ENCODE measurements at places on chromosomes 6 and 20.

- DNase-seq: no peak
Measured at GRCh38 chr6:170365593-170365992, 59.0 kb downstream of the FAM120B start.

DNA sequence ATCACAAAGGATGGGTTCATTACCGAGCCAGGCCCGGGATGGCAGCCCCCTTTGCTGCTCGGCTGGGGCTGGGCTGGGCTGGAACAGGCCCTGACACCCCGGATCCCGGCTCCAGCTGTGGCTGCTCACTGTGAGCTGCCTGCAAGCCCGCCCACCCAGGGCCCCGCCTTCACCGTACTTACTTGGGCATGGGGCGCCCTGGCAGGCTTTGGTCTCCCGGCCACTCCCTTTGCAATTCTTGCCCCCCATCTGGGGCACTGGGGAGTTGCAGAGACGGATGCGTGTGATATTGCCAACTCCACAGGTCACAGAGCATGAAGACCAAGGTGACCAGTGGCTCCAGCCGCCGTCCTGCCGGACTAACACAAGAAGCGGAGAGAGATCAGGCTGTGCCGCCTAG, 16.7 kb downstream of the THBS2 start:
- no peak for DNase-seq

DNA sequence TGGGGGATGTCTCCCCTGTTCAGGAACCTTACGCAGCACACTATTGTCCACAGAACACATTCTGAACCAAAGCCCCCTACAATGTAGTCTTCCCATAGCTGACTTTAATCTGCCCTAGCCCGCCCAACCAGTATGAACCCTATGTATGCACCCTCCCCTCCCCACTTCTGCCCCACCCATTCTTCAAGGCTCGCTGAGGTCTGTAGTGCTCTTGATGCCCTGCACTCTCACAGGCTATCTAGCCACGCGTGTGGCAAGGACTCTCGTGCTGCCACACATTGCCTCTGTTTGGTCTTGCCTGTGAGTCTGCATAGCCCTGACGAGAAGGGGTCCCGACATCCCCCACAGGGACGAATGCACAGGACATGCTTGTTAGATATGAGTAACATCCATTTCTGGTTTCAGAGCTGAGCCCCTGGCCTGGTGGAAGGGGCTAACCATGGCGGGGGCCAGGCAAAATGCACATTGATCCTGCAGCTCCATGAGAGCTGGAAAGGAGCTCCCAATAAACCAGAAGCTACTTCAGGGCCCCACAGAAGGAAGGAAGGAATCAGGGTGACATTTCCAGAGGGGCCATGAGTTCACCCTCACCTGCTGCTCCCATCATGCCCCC, 22.6 kb downstream of the MOCS1 start:
- DNase-seq: no peak

- peak; percentile 43 for DNase-seq
Measured at GRCh38 chr6:15344192-15344519, 98.3 kb downstream of the JARID2 start.

DNA sequence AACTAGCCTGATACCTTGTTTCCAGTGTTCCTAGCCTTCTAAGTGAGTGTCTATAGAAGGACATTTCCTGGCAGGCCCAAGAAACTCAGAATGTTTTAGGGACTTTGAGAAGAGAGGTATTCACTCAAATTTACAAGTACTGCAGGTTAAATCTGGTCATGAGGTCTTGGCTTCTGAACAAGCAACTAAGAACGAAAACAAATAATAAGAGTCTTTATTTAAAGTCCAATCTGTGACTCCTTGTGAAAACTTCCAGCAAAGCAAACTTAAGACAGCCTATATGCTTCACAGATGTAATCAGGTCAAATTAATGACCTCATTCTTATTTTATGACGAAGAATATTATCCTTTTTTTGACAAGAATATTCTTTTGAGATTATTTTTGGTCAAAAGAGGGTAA, 79.4 kb upstream of the PRSS16 start:
- no peak for DNase-seq

- DNase-seq: no peak
Measured at GRCh38 chr6:21628160-21628559, 34.6 kb downstream of the SOX4 start.

- DNase-seq: no peak
Measured at GRCh38 chr20:23308908-23309307, 41.7 kb upstream of the NXT1 start.

DNA sequence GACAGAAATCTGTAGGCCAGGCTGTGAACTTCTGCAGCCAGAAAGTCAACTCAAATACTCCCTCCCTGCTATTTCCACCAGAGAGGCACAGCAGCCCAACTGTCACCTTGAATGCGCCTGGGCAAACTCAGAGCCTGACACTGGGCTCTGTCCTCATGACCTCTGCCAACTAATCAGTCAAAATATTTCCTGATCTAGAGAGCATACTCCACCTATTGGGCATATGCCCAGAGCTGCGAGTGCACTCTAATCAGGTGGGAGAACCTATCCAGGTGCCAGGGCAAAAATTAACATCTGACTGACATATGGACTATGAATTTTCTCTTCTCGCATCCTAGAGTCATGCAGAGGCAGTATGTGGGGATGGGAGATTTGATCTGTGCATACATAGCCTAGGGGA, 406.3 kb upstream of the RUNX2 start:
- no peak for DNase-seq

- DNase-seq: no peak
Measured at GRCh38 chr6:36917541-36918193, 31.9 kb downstream of the C6orf89 start.

- DNase-seq: peak; percentile 45
Measured at GRCh38 chr6:9412951-9413559, 977.7 kb upstream of the SLC35B3 start.

Data from suppressor macrophage treated with lipopolysaccharide for 1 hour (primary cell).